ENCODE measurements at places on chromosomes 13 and 19.

- no peak for DNase-seq
These were observed 3.4 kb downstream of the IGFLR1 start for GRCh38 chr19:35738887-35739229.

- peak; percentile 88 for DNase-seq
These were observed at the start of gene ZNF443 for GRCh38 chr19:12440541-12441316. TSS of gene ZNF443 (minus strand) at chr19:12441021. CDS start at chr19:12440914, 107 bp downstream.

DNA sequence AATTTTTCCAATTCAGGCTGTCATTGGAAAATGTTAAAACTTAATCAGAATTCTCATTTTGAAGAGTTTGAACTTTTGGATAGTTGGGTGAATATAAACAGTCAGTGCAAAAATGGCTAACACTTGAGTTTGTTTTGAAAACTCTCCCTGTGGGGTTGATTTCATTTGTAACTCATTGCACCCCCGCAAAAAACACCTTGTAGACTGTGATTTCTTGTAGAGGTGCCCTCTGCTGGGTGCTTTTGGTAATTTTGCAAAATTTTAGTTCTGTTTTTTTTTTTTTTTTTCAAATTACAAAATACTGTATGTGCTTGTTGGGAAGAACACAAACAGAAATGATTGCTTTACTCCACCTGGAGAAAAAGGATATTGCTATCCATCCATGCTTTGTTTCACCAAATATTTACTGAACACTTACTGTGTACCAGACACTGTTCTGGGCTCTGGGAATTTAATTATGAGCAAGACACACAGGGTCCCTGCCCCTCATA lies 28.2 kb upstream of the GPI start:
- peak; percentile 8 for DNase-seq

DNA sequence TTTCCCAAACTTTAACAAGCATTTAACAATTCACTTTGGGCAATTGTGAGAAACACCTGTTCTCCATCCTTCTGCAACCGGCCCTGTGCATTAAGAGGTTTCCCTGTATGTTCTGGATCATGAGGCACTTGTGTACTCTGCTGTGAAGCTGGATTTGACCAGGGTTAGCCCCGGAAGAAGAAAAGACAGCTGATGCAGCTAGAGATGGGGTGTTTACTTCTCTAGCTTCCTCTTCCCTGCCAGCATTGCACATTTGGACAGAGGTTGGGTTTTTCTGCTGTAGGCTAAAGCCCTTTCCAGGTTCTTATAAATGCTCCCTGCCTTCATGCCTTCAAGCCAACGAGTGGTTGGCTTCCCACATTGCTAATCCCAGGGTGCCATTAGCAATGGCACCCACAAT lies 20.9 kb downstream of the MBD3L2B start:
- no peak for DNase-seq

DNA sequence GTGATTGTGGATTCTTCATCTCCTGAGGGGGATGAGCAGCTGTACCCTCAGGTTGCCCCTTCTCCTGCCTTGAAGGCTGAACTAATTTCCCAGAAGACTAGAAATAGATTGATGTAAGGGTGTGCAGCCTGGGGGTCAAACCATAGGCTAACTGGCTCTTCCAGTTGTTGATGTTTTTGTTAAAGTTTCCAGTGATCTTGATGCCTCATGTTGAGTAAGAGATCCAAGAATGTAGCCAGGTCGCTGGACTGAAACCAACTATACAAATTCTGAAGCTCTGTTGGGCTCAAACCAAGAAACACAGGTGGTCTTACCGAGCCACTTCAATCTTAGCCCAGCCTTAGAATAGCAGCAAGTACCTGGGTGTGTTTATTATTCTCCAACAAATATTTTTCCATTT lies 391.8 kb downstream of the KLF5 start:
- DNase-seq = no peak

DNA sequence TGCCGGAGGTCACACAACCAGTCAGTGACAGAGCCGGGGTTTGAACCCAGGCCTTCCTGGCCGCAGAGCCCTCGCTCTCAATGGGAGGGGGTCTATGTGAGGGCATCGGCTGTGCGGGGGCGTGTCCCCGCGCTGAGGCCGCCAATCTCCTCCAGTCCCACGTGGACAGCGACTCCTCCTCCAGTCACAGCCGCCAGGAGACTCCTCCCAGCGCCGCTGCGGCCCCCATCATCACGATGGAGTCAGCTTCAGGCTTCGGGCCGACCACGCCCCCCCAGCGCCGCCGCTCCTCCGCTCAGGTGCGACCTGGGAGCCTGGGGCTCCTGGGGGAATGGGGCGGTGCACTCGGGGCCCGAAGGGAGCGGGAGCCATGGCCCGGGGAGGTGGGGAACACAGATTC lies 6.0 kb downstream of the SPRED3 start:
- peak; percentile 46 for DNase-seq

DNA sequence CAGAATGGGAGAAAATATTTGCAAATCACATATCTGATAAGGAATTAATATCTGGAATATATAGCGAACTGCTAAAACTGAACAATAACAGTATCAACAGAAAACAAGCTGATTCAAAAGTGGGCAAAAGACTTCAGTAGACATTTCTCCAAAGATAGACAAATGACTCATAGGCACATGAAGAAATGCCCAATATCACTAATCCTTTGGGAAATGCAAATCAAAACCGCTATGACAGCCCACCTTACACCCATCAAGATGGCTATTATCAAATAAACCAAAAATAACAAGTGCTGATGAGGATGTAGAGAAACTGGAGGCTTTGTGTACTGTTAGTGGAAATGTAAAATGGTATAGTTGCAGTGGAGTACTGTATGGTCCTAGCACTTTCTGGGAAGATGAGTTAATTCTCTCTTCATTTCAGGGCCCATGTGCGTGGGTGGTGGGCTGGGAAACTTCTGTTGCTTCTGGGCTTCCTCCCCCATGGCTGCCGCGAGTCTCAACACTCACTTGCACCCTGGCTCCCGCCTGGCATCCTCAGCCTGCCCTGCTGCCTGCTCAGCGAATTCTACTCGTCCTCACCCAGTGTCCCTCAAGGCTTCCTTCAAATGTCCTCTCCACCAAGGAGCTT lies 12.4 kb upstream of the GJA3 start:
- DNase-seq = no peak

- no peak for DNase-seq
These were observed 67.2 kb upstream of the OLFM4 start for GRCh38 chr13:52961256-52961910.

DNA sequence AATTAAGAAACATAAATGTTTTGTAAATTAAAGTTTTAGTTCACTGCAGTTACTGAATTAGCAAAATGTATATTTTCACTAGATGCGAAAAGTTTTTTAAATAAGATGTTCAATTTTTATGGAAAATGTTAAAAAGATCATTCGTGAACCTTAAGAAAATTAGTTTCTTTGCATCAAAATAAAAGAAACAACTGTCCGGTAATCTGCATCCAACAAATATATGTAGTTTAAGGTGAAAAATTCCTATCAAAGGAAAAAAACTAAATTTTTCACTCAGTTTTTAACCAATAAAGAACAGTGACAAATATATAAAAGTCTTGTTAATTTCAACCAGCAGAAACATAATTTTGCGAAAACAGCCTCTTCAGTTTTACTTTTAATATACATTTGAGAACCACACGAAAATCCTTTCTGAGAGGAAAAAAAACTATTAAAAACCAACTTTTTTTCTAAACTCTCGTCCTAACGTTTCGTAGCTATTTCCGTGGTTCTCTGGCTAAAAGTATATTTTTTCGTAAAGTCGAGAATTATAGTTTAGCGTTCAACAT lies 64.5 kb downstream of the KCNRG start:
- no peak for DNase-seq

DNA sequence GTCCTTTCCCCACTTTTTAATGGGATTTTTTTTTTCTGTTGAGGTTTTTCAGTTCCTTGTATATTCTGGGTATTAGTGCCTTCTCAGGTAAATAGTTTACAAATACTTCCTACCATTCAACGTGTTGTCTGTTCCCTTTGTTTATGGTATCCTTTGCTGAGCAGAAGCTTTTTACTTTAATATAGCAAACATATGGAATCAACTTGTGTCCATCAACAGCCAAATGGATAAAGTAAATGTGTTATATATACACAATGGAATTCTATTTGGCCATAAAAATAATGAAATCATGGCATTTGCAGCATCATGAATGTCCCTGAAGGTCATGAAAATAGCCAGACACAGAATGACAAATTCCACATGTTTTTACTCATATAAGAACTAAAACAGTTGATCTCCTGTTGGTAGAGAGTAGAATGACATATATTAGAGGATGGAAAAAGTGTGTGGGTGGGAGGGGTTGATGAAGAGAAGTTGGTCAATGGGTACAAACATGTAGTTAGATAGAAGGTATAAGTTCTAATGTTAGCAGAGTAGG lies 500.8 kb downstream of the SLITRK6 start:
- DNase-seq = no peak

DNA sequence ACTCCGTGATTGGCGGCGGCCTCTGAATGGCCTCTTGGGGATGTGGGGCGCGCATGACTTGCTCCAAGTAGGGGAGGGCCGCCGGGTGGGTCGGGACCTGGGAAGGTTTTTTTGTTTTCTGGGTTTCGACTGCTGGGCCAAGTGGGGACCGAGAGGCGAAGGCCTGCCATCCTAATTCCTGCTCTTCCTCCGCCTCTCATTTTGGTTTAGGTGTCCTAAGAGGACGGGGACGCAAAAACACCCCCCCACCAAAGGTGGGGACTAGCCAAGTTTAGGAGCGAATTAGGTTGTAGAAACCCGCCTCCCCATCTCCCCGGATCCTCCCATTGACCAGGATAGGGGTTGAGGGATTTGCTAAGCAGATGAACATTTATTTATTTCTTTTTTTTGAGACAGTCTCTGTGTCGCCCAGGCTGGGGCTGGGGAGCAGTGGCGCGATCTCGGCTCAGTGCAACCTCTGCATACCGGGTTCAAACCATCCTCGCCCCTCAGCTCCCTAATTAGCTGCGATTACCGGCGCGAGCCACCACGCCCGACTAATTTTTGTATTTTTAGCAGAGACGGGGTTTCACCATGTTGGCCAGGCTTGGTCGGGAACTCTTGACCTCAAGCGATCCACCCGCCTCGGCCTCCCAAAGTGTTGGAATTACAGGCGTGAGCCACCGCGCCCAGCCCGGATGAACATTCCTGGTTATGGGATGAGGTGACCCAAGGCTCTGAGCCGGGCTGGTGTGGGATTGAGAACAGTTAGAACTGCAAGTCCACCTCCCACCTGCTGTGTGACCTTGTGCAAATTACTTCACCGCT lies 838 bp downstream of the PPP2R1A start:
- no peak for DNase-seq

DNA sequence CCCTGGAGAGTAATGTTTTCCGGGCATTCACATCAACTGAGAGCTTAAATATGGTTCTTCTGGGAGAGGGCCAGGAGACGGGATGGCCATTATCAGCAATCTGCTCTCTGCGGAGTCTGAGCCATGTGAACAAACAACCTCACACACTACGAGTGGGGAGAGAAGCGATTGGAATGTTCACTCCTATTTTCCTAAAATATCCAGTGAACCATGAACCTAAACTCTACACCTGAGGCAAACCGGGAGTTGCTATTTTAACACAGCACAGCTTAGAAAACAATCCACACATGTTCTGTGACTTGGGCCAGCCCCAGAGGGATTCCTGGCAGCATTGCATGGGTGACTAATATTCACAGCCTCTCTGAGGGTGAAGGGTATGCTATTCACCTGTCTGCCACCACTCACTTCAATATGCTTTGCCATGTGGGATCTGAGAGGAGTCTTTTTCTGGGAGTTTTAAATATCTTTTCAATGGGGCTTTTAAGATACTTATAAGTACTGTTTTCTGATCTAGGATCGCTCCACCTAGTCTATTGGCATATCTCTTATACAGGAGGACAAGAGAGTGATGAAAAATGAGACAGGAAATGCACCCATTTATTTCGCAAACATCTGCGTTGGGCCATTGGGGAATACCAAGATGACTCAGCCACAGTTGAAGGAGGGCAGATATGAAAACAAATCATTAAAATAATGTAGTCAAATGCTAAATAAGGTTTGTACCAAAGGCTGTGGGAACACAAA lies 72.6 kb upstream of the SERP2 start:
- DNase-seq = no peak

DNA sequence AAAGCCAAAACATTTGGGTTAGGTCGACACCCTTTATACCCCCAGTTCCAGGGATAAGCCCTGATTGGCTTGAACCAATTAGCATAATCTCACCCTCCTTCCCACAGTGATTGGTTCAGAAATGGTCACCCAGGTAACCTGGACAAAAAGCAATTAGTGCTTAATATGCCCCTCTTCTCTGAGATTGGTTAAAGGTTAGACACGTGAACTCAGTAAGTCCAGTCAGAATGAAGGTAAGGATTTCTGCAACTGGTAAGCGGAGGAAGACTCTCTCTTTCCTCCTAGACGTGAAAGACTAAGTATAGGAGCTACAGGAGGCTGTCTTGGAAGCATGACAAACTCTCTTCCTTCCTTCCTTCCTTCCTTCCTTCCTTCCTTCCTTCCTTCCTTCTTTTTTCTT lies 1.3 kb upstream of the PNMA8C start:
- DNase-seq = no peak

DNA sequence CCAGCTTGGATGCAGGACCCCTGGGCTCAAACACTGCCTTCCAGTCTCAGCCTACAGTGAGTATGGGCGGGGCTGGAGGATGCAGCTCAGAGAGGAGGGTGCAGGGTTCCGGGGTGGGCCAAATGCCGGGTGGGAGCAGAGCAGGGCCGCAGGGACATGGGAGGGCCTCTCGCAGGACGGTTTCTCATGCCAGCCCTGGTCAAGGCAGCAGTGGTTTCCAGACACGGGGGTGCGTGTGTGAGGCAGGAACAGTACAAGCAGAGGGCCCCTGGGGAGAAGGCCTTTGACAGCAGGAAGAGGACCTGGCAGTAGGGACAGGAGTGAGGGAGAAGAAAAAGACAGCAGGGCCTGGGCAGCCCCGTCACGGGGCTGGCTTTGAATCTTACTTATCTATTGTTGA lies 34.1 kb downstream of the CRTC1 start:
- no peak for DNase-seq

- no peak for DNase-seq
These were observed 838 bp upstream of the SNRNP70 start for GRCh38 chr19:49084206-49085019.

DNA sequence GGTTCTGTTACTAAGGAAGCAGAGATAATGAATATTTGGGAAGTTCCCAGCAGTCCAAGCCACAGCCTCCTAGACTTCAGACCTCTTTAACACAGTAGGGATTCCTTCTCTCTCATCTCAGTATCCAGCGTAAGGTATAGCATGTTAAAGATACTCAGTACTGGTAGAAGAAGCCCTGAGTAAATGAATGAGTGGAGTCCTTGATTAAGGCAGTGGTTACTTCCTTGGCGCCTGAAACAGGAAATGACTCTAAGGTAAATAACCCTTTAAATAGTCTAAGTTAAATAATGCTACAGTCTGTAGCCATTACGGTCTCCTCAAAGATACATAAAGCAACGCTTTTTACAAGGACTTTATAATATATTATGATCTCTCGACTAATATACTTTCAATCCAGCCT lies 650.8 kb upstream of the MIR17HG start:
- DNase-seq = no peak

- DNase-seq = no peak
These were observed 6.5 kb downstream of the TNFSF13B start for GRCh38 chr13:108276060-108276459.

- no peak for DNase-seq
These were observed 1584.5 kb upstream of the MIR17HG start for GRCh38 chr13:89763005-89763404.

Data from activated CD4-positive, CD25-positive, alpha-beta regulatory T cell (primary cell).